Activated CD8-positive, alpha-beta memory T cell treated with anti-CD3 and anti-CD28 coated beads, Interleukin-2, amount 10 ng/mL, durations not matched to agents 7 days and 5 days (primary cell): ENCODE measurements at places on chromosomes 1 and 21. TPM values are rescaled to one million over a fixed set of nuclear protein-coding genes. Genes with fewer than 3 reads are reported as not detected.

HCN3 gene
- total RNA-seq: 5.4 TPM

TMEM35B gene
- total RNA-seq: 30.2 TPM

DNA sequence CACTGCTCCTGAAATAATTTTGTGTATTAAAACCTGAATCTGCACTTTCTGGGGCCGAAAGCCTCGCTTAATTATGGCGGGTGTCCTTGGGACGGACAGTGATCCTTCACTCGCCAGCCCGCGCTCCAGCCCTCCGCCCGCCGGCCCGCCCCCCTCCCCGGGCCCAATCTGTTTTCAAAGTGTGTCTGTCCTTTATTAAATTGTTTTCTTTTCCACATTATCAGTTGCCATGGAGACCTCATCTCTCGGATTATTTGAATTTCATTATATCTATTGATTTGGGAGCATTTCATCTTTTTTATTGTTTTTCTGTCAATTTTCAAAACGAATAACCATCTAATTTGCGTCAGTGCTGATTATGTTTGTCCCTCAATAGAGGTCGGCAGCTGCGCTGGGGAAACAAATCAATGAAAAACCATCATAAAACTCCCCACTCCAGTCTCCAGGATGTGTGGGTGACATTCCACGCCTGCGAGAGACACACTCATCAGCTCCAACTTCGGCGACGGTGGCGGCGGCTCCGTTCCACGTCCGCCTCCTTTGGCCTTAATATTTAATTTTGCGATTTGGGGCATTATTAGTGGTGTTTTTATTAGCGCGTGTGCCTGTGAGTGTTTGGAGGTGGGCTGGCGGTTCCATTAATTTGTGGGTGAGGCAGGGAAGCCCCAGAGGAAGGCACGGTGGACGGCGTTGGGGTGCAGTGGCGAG is 123.9 kb downstream of the CASZ1 start:
- no peaks in the 10 kb centered on the region for H3K36me3 ChIP-seq
- H3K27me3 ChIP-seq: no peaks in the 10 kb centered on the region
- no peak overlapping the region for H3K27ac ChIP-seq
- no peak for DNase-seq
- H3K4me3 ChIP-seq: no peak overlapping the region

DNA sequence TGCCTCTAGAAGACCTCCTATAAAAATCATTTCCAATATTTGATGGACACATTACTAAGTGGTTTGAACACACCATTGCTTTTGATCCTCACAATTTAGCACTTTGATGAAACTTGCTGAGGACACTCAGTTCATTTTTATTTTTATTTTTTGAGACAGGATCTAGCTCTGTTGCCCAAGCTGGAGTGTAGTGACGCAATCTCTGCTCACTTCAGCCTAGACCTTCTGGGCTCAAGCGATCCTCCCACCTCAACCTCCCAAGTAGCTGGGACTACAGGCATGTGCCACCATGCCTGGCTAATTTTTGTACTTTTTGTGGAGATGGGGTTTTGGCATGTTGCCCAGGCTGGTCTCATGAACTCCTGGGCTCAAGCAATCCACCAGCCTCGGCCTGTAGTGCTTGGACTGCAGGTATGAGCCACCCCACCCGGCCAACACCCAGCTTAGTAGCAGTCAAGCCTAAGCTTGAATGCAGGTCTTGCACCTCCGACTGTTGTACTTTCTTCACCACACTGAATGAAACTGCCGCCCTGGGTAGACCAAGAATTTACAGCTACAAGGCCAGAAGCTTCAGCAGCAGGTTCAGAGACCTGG is 24.8 kb upstream of the ATP2B4 start:
- peaks cover 1% of the 10 kb centered on the region for H3K36me3 ChIP-seq
- no peaks in the 10 kb centered on the region for H3K27me3 ChIP-seq
- peaks cover 42% of the 10 kb centered on the region for H3K4me1 ChIP-seq
- no peak for DNase-seq

GRCh38 chr1:92317836-92318493 is 19.1 kb downstream of the RPAP2 start:
- H3K4me1 ChIP-seq: peaks cover 69% of the 10 kb centered on the region
- peaks cover 40% of the 10 kb centered on the region for H3K36me3 ChIP-seq
- peak overlapping the region; percentile 84 for H3K27ac ChIP-seq
- peak; percentile 60 for DNase-seq
- peak overlapping the region; percentile 55 for H3K4me3 ChIP-seq

GNPAT gene
- 45.8 TPM for total RNA-seq

DNA sequence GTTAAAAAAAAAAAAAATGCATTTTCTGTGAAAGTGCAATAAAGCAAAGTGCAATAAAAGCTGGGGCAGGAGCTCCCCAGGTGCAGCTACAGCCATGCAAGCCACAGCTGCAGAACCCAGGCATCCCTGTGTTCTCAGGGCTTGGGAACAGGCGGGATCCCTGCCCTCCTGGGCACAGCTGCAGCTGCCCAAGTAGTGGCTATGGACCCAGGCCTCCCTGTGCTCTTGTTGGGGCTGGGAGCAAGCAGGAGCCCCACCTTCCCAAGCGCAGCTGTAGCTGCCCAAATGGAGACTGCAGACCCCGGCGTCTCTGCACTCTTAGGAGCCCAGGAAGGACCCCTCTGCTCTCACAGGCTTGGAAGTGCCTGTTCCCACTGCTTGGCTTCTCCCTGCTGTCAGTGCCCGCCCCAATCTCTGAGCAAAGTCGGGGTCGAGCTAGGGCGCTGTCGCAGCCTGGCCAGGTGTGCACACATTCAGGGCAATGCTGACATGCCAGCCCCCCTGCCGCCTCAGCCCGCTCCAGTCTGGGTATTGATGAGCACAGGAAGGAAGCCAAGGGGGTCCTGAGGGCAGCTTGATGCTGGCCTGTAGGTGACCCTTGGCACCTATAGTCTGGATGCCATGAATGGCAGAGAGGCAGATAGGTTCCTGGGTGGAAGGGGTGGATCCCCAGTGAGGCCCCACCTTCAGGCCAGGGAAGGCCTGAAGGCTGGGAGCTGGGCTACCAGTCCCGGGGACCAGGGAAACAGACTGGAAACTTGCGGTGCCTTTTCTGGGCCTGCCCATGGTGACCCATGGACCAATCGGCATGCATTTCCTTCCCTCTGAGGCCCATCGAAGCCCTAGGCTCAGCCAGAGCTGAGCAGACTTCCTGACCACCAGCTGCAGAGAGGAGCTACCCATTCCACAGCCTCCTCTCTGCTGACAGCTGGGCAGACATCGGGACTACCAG is 58.6 kb downstream of the RRAGC start:
- no peak for DNase-seq
- peaks cover 71% of the 10 kb centered on the region for H3K27me3 ChIP-seq
- no peaks in the 10 kb centered on the region for H3K36me3 ChIP-seq
- peaks cover 5% of the 10 kb centered on the region for H3K4me1 ChIP-seq
- no peak overlapping the region for H3K4me3 ChIP-seq

DNA sequence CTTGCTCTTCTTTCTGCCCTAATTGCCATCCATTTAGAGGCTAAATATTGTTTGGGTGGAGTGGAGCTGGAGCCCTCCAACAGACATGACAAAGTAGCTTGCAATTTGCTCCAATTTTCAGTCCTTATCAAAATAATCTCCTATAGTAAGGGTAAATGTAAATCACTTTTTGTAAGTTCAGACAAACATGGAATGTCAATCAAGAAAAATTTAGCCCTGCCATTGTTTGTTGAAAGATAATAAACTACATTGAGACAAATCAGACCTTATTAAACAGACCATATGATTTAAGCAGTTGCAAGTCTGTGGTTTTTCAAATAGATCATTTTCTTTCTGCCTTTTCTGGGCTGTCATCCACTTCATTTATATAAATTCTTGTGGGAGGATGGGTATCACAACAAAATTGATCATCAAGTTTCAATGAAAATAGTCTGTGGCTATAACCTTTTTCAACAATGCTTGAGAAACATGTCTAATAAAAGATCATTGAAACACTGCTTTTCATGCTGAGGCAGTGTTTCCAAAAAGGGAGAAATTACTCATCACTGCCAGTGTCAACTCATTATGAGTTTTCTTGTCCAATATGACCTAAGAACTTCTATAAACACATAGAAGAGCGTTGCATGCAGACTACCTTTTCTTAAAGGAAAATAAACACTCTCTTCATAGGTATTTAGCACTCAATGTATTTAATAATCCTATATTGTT is 1152.0 kb upstream of the B3GALT2 start:
- no peaks in the 10 kb centered on the region for H3K36me3 ChIP-seq
- DNase-seq: no peak
- peaks cover 9% of the 10 kb centered on the region for H3K4me1 ChIP-seq
- no peak overlapping the region for H3K4me3 ChIP-seq
